ENCODE measurements at places on chromosomes 4 and X. TPM values are rescaled to one million over a fixed set of nuclear protein-coding genes. Genes with fewer than 3 reads are reported as not detected.

Gene GLOD5
- total RNA-seq = not detected

DNA sequence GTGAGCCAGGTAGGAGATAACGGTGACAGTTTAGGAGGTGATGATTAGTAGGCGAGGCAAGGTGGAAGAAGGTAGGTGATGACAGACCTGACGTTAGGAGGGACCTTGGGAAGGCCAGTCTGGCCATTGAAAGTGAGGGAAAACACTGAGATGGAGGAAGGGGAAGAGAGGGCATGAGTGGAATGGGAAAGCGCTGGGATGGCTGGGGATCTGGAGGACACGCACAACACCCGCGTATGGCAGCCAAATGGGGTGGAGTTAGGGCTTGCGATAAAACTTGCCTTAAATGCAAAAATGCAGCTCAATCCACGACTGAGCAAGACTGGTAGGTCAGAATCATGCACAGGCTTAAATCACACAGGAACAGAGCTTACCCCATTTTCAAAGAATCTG is 605 bp upstream of the CDKL2 start:
- DNase-seq = no peak

GRCh38 chrX:105063743-105064142 is 156.8 kb downstream of the TEX13A start:
- DNase-seq = no peak

- no peak for DNase-seq
These were observed 90.9 kb downstream of the NAT8L start for GRCh38 chr4:2150076-2150475.

- DNase-seq = peak; percentile 76
These were observed 1.5 kb upstream of the BCOR start for GRCh38 chrX:40099055-40099958.

DNA sequence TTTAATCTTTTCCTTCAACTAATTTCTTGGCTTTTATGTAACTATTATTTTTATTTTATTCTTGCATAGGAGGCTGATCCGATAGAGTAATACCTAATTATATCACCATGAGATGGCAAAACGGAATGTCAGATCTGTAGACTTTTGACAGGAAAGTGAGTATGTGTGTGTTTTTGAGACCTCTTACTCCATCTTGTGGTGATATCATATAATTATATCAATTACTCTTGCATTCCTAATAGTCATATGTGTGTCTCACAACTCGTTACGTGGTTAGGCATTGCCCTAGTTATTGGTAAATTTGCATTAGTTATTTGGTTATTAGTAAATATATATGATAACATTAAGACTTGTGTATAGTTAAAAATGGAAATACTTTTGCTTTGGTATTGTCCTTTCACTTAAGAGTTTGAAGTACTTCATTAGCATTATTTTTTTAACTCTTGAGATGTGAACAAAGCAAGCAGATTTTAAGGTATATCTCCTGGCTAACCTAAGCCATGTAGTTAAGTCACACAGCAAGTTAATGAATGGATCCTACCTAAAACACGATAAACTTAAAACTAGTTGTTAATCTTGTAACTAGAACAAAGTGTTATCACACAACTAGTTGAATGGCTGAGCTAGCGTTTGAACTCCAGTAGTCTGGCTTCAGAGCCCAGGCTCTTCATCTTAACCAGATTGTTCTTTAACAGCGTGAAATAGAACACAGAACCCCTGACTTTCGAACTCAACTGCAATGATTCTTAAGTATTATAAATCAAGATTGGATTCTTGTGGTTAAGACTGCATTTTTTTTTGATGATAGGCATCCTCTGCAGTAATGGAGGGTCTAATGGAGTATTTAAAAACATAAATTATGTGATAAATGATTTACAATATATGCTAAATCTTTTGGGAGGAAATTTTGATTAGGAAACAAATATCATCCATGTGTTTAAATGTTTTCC is 67.1 kb downstream of the PGRMC2 start:
- no peak for DNase-seq

Gene SLC7A11
- total RNA-seq = 3.2 TPM

GRCh38 chr4:176569301-176569700 is 223.4 kb downstream of the VEGFC start:
- no peak for DNase-seq

Gene TSPAN7
- 0.69 TPM for total RNA-seq

GRCh38 chr4:108018040-108018883 is 28.6 kb downstream of the HADH start:
- peak; percentile 88 for DNase-seq

GRCh38 chr4:143502231-143502630 is 11.3 kb upstream of the SMARCA5 start:
- no peak for DNase-seq

DNA sequence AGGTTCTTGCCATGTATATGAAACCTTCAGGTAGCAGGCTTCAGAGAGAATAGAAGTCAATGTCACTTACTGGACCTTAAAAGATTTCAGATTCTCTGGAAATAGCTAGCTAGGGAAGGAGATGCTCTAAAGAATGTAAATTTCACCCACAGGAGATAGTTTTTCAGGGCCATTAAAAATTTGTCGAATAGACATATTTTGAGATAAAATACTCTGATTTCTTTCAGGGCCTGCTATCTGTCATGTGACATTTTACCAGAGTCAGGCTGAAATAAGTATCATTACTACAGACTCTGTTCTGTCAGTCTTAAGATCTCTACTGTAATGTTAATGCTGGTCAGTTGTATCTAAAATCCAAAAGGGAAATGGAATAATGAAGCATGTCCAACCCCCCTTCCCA is 15.7 kb upstream of the IL15 start:
- no peak for DNase-seq

Gene PRR32
- not detected for total RNA-seq

Gene XK
- not detected for total RNA-seq

DNA sequence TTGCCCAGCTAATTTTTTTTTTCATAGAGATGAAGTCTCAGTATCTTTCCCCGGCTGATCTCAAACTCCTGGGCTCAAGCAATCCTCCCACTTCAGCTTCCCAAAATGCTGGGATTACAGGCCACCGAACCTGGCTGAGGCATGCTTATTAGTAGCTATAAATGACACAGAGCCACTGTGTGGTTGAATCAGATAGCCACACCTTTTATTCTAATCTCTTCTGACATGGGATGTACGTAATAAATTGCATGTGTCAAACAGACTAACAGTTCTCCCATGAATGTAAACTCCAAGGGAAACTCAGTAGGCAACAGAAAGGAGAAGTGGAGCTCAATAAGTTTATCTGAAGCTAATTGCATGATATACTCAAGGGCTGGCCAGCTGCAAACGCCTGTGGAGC is 139.8 kb upstream of the VCX3A start:
- DNase-seq = no peak

DNA sequence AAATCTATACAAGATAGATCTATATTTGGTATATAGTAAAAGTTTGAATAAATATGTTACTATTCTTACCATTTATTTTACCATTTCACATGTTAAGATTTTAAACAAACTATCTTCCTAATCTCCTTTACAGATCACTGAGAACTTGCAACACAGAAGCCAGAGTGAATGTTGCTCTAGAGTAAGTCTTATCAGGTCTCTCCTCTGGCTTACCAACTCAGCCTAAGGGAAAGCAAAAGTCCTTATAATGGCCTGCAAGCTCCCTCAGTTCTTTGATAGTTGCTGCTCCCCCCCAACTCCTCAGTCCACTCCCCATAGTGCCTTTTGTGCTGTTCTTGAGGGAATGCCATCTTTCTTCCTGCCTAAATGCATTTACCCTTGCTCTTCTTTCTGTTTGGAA is 25.7 kb upstream of the SLC7A11 start:
- no peak for DNase-seq

DNA sequence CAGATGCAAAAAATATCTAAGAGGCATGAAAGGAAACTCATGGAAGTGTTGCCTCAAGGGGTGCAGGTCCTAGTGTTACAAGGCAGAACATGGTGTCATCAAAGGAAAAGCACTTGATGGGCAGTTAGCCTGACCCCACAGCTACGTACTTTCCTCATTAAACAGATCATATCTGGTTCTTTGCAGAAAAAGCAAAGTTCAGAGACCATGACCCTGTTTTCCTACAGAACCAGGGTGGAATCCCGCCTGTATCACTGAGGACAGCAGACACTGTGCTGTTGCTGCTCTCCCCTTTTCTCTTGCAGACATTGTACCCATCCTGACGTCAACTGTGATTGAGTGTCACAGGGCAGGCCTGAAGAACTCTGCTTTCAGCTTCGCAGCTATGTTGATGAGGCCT is 91.7 kb downstream of the RFC1 start:
- DNase-seq = no peak

- no peak for DNase-seq
These were observed 24.5 kb downstream of the SLC25A43 start for GRCh38 chrX:119423631-119424030.

DNA sequence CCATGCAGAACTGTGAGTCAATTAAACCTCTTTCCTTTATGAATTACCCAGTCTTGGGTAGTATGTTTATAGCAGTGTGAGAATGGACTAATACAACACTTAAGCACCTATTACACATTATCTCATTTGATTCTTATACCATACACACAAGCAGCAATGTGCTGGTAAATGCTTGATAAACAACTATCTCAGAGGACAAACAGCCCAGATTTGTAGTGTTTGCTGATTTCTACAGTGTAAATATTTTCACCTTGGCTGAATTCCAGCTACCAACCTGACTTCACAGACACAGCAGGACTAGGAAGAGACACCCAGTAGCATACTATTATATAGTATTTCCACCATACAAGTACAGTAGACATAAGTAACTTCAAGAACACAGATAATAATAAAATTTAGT is 406.5 kb upstream of the CNKSR2 start:
- DNase-seq = no peak

GRCh38 chrX:10197279-10198210 is 40.8 kb downstream of the CLCN4 start:
- no peak for DNase-seq

- DNase-seq = no peak
These were observed 128.4 kb downstream of the ZMAT1 start for GRCh38 chrX:101803451-101803850.

- no peak for DNase-seq
These were observed 33.4 kb downstream of the COX18 start for GRCh38 chr4:73036123-73036522.

Gene TBX22
- not detected for total RNA-seq

Gene TBC1D8B
- 2.2 TPM for total RNA-seq

- DNase-seq = no peak
These were observed 204.8 kb downstream of the LDB2 start for GRCh38 chr4:16693641-16694040.

GRCh38 chr4:54090804-54091623 is 8.9 kb upstream of the GSX2 start:
- DNase-seq = peak; percentile 22

Gene BMPR1B
- not detected for total RNA-seq

DNA sequence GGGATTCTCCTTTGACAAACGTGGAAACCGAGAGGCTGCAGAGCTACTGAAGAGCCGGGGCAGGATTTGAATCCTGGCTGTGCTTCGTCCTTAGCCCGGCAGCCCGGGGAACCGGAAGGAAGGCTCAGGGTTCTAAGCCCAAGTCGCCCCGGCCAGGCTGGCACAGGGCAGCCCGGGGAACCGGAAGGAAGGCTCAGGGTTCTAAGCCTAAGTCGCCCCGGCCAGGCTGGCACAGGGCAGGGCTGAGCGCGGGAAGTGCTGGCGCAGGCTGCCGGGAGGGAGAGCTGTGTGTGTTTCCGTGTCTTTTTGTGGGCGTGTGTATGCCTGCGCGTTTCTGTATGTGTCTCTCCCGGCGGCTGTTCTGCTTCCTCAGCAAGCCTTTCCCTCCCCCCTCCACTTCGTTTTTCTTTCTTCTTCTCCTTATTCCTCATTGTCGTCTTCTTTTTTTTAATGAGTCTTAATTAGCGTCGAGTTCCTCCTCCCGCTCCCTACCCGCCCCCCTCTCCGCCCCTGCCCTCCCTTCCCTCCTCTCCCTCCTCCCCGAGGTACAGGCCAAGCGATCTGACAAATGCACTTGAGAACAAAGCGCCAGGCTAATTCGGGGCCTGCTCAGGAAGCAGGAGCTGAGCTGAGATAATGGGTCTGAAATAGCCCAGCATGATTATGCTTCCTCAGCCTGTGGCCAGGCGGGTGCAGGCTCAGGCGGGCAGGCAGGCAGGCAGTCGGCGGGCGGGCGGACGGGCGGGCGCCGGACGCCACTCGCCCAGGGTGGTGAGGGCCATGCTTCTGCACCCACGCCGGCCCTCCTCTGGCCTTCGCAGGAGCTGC is 65.9 kb downstream of the EFNB1 start:
- DNase-seq = peak; percentile 28

Gene UGT2A1
- total RNA-seq = not detected

Gene PDGFC
- not detected for total RNA-seq

Gene TMSB15A
- 0.70 TPM for total RNA-seq
